ENCODE measurements at places on chromosomes 7 and 10. TPM values are rescaled to one million over a fixed set of nuclear protein-coding genes. Genes with fewer than 3 reads are reported as not detected.
A peak's percentile ranks its signal among the peaks of the same experiment; 100 is the strongest.

TACR2 gene
- total RNA-seq: 0.36 TPM

CCDC71L gene
- 31.5 TPM for total RNA-seq

DNA sequence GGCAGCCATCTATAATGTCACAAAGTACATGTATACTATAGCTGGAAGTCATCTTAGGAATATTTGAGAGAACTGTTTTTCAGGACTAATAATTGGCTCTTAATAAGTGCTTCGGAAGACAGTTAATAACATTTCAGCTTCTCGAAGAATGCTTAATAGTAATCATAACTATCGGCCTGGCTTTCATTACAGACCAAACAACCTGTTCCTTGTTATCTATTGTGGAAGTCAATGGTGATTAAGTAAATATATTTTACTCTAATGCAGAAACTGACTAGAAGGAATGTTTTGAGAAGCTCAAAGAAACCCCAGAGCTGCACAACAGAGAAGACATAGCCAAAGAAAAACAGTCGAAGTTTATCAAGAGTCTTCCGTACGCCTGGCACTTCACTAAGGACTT is 106.8 kb upstream of the FAM133B start:
- no peaks in the 10 kb centered on the region for H3K36me3 ChIP-seq
- peaks cover 51% of the 10 kb centered on the region for H3K4me1 ChIP-seq
- no peaks in the 10 kb centered on the region for H3K27me3 ChIP-seq
- no peak overlapping the region for H3K4me3 ChIP-seq
- DNase-seq: no peak

DNA sequence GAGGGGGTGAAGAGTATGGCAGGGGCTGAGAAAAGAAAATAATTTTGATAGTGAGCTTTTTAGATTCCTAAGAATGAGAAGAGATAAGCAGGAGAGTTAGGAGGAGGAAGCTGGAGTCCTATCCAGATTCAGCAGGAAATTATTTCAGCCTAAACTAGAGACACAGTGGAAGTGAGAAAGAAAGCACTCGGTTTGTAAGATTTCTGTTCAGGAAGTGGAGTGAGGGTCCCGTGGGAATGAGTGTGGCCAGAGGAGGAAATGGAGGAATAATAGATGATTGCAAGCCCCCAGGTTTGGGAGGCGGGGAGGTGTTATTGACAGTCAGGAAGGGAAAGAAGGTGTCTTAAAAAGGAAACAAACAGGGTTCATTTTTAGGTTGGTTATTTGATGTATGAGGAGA is 84.8 kb upstream of the NRP1 start:
- DNase-seq: no peak
- no peak overlapping the region for H3K4me3 ChIP-seq
- peaks cover 14% of the 10 kb centered on the region for H3K4me1 ChIP-seq
- H3K27ac ChIP-seq: no peak overlapping the region
- H3K36me3 ChIP-seq: no peaks in the 10 kb centered on the region

DNA sequence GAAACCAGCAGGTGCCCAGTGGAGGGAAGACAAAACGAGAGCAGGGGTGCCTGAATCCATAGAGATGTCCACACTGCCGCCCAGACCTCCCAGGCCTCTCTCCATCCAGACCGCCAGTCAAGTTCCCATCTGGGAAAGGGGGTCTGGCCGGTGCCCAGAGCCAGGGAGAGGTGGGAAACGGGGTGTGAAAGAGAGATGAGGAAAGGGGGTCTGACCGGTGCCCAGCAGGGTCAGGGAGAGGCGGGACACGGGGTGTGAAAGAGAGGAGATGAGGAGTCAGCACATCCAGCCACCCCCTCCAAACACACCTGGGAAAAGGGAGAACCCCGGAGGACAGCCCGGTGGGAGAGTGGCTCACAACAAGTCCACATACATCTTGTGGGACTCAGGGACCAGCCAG is 185.8 kb downstream of the PTPRN2 start:
- no peak overlapping the region for H3K4me3 ChIP-seq
- no peaks in the 10 kb centered on the region for H3K4me1 ChIP-seq
- no peaks in the 10 kb centered on the region for H3K27me3 ChIP-seq
- DNase-seq: no peak

- H3K36me3 ChIP-seq: no peaks in the 10 kb centered on the region
- H3K27ac ChIP-seq: no peak overlapping the region
- peaks cover 5% of the 10 kb centered on the region for H3K27me3 ChIP-seq
- peaks cover 3% of the 10 kb centered on the region for H3K4me1 ChIP-seq
- no peak overlapping the region for H3K4me3 ChIP-seq
Observed at GRCh38 chr7:106365252-106366005, 80.6 kb upstream of the NAMPT start.

DNA sequence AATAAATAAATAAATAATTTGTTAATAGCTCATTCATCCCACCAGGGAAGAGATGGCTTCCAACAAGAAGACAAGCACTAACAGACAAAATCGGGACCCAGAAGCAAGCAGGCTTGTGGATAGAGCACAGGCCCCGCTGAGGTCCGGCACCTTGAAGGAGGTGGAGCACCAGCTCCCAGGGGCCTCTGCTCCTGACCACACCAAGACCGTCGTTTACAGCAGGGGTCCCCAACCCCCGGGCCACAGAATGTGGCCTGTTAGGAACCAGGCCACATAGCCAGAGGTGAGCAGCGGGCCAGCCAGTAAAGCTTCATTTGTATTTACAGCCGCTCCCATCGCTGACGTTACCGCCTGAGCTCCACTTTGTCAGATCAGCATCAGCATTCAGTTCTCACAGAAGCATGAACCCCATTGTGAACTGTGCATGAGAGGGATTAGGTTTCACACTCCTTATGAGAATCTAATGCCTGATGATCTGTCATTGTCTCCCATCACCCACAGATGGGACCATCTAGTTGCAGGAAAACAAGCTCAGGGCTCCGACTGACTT is 33.3 kb upstream of the SUN1 start:
- no peaks in the 10 kb centered on the region for H3K27me3 ChIP-seq
- no peaks in the 10 kb centered on the region for H3K4me1 ChIP-seq
- H3K36me3 ChIP-seq: no peaks in the 10 kb centered on the region

DNA sequence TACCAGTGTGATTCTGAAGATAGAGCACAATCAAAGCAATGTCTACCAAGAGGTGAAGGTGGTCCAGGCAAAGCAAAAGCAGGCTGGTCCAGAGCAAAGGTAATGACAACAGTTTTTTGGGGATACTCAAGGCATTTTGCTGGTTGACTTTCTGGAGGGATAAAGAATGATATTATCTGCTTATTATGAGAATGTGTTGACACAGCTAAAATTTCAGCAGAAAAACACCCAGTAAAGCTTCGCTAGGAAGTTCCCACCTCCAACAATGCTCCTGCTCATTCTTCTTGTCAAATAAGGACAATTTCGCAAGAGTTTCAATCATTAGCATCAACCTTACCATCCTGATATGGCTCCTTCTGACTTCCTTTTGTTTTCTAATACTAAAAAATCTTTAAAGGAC is 24.1 kb downstream of the GPR85 start:
- no peaks in the 10 kb centered on the region for H3K4me1 ChIP-seq
- H3K27me3 ChIP-seq: no peaks in the 10 kb centered on the region
- H3K36me3 ChIP-seq: no peaks in the 10 kb centered on the region
- DNase-seq: no peak

- H3K27me3 ChIP-seq: no peaks in the 10 kb centered on the region
- no peak overlapping the region for H3K4me3 ChIP-seq
- peaks cover 19% of the 10 kb centered on the region for H3K4me1 ChIP-seq
- no peaks in the 10 kb centered on the region for H3K36me3 ChIP-seq
Observed at GRCh38 chr7:28698840-28699239, 259.3 kb downstream of the TRIL start.

DNA sequence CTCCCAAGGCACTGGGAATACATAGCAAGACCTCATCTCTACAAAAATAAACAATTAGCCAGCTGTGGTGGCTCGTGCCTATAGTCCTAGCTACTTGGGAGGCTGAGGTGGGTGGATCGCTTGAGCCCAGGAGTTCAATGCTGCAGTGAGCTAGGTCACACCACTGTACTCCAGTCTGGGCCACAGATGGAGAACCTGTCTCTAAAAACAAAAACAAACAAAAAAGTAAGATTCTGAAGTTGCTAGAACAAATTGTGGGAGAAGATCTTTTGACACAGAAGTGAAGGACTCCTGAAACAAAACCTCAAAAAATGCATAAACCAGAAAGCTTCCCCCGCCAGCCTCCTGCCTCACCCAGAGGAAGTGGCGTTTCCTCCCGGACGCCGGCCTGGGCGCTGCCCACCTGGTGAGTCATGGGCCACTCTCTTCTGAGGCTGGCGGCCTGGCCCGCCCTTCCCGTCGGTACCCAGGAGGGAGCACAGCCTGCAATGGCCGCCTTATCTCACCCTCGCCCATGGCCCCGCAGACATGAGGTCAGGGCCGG is 25.4 kb upstream of the ELN start:
- peak; percentile 99 for DNase-seq
- H3K4me1 ChIP-seq: peaks cover 25% of the 10 kb centered on the region
- H3K36me3 ChIP-seq: no peaks in the 10 kb centered on the region
- peak overlapping the region; percentile 83 for H3K27ac ChIP-seq
- H3K4me3 ChIP-seq: peak overlapping the region; percentile 57

- H3K4me1 ChIP-seq: peaks cover 18% of the 10 kb centered on the region
- no peaks in the 10 kb centered on the region for H3K27me3 ChIP-seq
- no peak overlapping the region for H3K4me3 ChIP-seq
- peak; percentile 71 for DNase-seq
- H3K27ac ChIP-seq: peak overlapping the region; percentile 3
Observed at GRCh38 chr7:142583446-142583845, 165.8 kb upstream of the PRSS1 start.

- no peak overlapping the region for H3K4me3 ChIP-seq
- H3K27me3 ChIP-seq: no peaks in the 10 kb centered on the region
- H3K36me3 ChIP-seq: no peaks in the 10 kb centered on the region
- H3K4me1 ChIP-seq: no peaks in the 10 kb centered on the region
Observed at GRCh38 chr10:85791818-85792532, 574.6 kb downstream of the GRID1 start.

DNA sequence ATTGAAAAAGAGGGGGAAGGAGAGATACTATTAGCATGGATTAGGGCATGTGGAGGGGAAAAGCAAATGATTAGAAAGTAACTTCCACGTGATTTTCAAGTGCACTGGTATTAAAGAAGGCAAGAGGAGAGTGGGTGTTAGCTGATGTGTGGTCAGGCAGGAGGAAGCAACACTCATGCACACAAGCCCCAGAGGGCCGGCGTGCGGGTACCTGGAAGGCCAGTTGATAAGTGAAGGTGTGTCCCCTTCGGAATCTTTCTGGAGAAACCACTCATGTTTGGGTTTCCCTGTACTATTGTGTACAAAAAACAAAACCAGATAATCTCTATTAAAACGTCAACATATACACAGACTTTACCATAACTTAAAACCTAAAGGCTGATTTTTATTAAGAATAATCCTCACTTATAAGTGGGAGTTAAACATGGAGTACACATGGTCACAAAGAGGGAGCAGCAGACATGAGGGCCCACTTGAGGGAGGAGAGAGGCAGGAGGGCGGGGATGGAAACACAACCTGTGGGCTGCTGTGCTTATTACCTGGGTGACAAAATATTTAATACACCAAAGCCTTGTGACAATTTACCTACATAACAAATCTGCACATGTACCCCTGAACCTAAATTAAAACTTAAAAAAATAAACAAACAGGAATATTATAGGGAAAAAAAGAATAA is 98.9 kb downstream of the SVIL start:
- H3K27me3 ChIP-seq: no peaks in the 10 kb centered on the region
- H3K4me3 ChIP-seq: peak overlapping the region; percentile 53
- peaks cover 4% of the 10 kb centered on the region for H3K36me3 ChIP-seq
- peak overlapping the region; percentile 90 for H3K27ac ChIP-seq

All from osteoblast (primary cell).